Transverse colon (tissue), 4 donors: ENCODE measurements at places on chromosomes 6 and 20. TPM values are rescaled to one million over a fixed set of nuclear protein-coding genes. Genes with fewer than 3 reads are reported as not detected.

- no peaks in the 10 kb centered on the region for H3K36me3 ChIP-seq
- peaks cover 4% of the 10 kb centered on the region for H3K4me1 ChIP-seq
- H3K27ac ChIP-seq: no peak overlapping the region
- H3K4me3 ChIP-seq: no peak overlapping the region
These were observed 6.3 kb upstream of the HINT3 start for GRCh38 chr6:125950293-125950692.

DNA sequence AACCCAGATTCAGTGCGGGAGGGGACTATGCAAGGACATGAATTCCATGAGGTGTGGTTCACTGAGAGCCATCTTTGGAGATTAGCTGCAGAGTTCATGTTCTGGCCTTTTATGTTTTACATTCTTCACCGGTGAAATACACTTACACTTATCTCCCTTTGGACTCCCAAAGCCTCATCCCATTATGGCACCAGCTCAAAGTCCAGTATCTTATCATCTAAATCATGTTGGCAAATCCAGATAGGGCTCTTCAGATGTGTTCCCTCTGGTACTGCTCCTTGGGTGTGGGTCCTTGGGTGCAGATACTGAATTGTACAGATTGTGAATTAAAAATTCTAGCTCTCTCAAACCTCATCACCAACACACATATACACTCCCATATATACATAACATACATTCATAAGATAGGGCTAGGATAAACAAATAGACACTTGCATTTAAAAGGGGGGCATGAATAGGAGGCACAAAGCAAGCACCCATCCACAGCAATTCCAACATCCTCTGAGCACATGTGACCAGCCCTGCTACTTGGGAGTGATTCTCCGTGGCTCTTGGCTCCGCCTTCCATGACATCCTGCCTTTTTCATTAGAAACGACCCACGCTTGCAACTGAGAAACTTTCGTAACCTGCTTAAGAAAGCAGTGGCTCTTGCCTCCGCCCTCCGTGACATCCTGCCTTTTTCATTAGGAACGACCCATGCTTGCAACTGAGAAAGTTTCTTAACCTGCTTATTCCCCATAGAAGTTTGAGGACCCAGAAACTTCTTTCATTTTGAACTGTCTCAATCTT, 53.6 kb upstream of the LRRC1 start:
- H3K4me3 ChIP-seq: no peak overlapping the region
- H3K4me1 ChIP-seq: no peaks in the 10 kb centered on the region
- no peaks in the 10 kb centered on the region for H3K27me3 ChIP-seq
- H3K27ac ChIP-seq: no peak overlapping the region

The DDAH2 gene
- total RNA-seq: 148 TPM

The RAB32 gene
- total RNA-seq: 3.7 TPM
